Vein endothelial cell (primary cell): ENCODE measurements at places on chromosomes 16 and 17. TPM values are rescaled to one million over a fixed set of nuclear protein-coding genes. Genes with fewer than 3 reads are reported as not detected.

Gene RNF112
- total RNA-seq: 0.10 TPM in 1 of 2 replicates, not detected in the other

Gene SCGB1C2
- not detected in 2 replicates for total RNA-seq

Gene SLFN14
- total RNA-seq: under 0.01 TPM in 1 of 2 replicates, not detected in the other

Gene BAIAP3
- total RNA-seq: 0.67 and 0.98 TPM in 2 replicates

Gene NXPH3
- 1.4 and 1.6 TPM in 2 replicates for total RNA-seq

Gene TAT
- total RNA-seq: not detected in 2 replicates
